ENCODE measurements at places on chromosomes 6 and 20.

- DNase-seq = no peak
Observed at GRCh38 chr6:29653452-29654038, 3.3 kb upstream of the MOG start.

DNA sequence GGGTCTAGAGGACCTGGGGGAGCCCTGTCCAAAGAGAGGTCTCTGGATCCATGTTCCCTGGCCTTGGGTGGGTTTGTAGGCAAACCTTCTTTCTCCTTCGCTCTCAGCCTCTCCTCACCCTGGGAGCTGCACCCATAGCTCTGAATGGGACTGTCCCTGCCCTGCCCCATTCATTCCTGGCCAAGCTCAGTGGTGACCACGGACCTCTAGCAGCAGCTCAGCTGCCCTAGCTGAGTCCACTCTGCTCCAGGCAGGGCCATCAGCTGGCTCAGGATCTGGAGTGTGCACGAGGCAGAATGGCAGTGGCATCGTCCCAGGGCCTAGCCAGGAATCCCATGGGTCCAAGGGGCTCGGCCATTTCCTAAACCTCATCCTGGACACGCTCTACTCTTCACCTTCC is 5.3 kb downstream of the ULBP3 start:
- DNase-seq = no peak

DNA sequence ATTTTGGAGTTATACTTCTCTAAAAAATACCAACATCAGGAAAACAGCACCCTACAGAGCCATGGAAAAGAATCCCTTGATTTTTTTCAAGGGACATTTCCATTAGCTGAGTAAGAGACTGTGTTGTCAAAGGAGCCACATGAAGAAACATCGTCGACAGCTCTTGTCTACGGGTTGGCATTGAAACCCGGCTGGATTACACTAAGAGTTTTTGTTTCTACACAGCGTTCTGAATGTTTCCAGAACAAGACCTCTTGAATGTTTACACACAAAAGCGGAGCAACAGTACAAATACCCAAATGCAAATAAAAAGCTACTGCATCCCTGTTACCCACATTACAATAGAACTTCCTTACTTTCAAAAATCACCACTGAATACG is 2.4 kb upstream of the MYLK4 start:
- no peak for DNase-seq

- no peak for DNase-seq
Observed at GRCh38 chr20:46683011-46683667, 6.1 kb downstream of the TP53RK start.

- DNase-seq = no peak
Observed at GRCh38 chr20:40673442-40673841, 15.6 kb downstream of the MAFB start.

GRCh38 chr6:1767481-1768246 is 157.9 kb downstream of the FOXC1 start:
- DNase-seq = no peak

DNA sequence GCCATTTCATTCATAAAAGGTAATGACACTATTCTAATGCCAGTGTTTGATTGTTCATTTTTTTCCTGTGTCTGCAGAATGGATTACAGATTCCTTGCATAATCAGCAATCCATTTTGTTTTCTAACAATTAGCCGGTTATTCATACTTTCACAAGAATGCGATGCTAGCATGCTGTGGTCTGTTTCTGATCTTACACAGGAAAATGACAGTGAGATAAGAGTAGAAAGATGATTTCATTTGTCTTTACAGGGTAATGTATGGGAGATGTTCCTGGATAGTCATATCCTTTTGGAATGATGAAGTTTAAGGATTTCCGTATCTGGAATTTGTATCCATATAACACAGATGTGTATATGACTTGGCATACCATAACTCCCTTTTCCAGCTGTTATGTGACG is 207.3 kb downstream of the FARS2 start:
- no peak for DNase-seq

DNA sequence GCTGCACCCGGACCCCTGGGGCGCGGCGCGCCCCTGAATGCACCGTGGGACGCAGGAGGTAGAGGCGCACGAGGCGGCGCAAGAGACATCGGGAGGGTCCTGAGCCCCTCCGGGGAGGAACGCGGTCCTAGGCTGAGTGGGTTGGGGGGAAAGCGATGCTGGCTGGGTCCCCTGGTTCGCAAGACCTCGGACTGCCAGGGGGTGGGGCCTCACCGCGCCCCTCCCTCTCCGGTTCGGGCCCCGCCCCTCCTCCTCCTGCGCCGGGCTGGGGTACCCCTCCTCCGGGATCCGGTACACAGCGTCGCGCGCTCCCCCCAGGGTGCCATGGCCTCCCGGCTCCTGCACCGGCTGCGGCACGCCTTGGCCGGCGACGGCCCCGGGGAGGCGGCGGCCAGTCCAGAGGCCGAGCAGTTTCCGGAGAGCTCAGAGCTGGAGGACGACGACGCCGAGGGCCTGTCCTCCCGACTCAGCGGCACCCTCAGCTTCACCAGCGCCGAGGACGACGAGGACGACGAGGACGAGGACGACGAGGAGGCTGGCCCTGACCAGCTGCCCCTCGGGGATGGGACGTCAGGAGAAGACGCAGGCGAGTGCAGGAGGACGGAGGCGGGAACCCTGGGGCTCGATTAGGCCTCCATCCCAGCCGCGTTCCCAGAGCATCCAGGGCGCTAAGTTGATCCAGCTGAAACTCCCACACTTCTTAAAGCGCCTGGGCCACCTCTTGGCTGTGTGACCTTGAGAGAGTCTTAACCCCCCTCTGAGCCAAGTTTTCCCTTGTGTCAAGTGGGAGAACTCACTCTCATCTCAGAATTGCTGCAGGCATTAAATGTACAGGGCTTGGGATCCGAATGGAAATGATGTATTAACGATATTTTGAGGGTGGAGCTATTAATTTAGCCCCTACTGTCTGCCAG is 541 bp downstream of the SNX21 start:
- DNase-seq = peak; percentile 22

DNA sequence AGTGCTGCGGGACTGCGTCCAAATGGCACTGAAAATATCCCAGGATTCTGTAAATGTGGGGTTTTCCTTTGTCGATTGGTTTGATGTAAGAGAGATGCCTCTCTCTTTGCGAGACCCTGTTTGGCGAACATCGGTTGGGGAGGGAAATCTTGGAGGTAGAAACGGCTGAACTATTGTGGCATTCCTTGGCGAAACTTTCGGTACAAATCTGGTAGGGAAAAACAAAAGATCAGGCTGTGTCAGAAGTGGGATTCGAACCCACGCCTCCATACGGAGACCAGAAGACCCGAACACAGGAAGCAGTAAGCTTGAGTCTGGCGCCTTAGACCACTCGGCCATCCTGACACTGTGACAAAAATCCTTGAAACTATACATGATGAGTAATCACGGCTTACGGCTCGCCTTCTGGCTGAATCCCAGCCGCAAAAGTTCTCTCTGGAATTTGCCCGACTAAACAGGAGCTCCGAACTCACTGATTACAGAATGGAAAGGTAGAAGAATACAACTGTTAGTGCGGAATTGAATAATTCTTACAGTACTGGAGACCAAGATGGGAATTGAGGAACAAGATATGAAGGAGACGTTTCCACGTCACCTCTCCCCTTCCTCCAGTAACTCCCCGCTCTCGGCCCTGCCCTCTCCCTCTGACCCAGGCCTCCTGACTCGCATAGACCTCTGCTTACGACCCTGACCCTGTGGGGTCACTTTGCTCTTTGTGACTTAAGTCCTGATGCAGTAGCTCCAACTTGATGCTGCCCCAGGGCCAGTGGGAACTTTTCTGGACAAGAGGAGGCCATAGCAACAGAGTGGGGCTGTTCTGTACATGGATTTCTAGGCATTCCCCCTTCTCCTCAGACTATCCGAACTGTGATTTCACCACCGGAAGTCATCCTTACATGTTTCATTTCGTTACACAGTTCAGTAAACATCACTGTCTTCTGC is 132.8 kb upstream of the ZNF184 start:
- DNase-seq = no peak

DNA sequence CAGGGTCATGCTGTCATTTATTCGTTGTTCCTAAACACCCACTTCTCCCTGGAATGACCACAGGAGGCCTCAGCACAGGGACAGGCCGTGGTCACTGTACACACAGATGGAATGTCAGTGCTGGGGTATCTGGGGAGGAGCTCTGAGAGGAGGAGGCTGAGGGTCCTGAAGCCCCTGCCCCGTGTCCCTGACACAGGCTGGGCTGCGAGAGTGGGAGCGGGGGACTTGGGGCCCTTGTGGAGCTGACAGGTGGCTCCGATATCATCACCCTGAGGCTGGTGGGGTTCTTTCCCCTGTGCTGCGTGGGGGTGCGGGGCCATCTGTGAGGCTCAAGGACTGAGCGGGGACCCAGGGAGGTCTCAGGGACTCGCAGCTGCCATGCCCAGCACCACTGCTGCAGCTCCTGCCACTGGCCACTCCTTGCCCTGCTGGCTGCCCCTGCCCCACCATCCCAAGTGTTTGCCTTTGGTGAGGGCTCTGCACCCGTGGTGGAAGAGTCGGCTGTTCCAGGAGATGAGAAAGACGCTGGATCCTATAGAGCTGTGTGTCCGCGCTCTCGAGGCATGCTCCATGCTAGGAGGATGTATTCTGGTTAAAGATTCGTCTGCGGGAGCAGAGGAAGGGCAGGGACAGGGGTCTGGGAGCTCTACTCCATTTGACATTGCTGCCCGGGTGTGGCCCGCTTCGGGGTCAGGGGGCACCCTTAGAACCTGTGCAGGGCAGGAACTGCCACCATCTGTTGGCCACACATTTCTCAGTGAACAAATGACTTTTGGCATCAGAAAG is 18.9 kb downstream of the NPEPL1 start:
- DNase-seq = no peak

DNA sequence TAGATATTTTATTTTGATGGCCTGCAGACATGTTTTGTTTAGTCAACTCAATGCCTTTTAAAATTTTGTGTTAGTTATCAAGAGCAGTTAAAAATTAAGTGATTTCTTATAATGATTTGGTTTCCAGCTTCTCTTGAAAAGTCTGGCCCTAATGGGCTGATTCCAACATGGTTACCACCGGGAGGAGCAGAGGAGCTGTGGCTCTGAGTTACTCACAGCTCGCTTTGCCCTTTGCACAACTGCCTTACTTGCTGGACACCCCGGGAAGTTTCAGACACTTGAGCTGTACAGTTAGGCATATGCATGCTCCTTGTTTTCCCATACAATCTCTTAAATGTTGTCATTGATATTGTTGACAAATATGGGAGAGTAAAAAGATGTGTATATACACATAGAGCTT is 173.1 kb upstream of the MMS22L start:
- no peak for DNase-seq

DNA sequence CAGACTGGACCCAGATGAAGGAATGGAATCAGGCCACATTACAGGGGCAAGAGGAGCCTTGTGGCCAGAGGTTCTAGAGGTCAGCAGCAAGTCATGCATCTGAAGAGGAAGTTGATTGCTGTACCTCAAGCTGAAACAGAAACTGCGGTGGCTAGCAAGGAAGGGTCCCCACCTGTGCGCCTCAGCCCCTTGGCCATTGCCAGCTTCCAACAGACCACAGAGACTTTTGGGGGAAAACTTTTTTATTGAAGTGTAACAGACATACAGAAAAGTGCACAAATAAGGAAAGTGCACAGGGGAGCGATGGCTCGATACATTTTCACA is 26.8 kb upstream of the SLC9A8 start:
- no peak for DNase-seq

GRCh38 chr6:169626649-169627048 is 75.2 kb downstream of the WDR27 start:
- DNase-seq = no peak

- no peak for DNase-seq
Observed at GRCh38 chr20:45779011-45779915, 12.4 kb downstream of the WFDC3 start.

GRCh38 chr6:4649728-4650127 is 126.5 kb upstream of the CDYL start:
- no peak for DNase-seq

- no peak for DNase-seq
Observed at GRCh38 chr20:57323034-57323433, 6.6 kb upstream of the SPO11 start.

GRCh38 chr20:25081730-25082497 is at the start of gene VSX1:
Gene VSX1 (minus strand): TSS chr20:25082141. CDS start chr20:25082096, 45 bp downstream.
- DNase-seq = no peak

- DNase-seq = no peak
Observed at GRCh38 chr20:57382516-57382915, 8.7 kb upstream of the RBM38 start.

DNA sequence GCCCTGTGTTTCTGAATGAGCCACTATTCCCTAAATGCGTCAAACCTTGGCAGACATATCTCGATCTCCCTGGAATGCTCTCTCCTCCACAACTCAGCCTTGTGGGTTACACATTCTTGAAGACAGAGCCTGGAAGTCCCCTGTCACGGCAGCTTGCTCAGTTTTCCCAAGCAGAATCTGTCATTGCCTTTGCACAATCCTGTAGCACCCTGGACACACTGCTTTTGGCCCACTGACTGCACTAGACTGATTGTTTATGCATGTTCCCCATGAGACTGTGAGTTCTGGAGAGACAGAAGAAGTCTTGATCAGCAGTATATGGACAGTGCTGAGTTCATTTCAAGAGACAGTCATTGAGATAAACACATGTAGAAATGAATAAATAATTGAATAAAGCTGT is 406.7 kb downstream of the CD83 start:
- DNase-seq = no peak

DNA sequence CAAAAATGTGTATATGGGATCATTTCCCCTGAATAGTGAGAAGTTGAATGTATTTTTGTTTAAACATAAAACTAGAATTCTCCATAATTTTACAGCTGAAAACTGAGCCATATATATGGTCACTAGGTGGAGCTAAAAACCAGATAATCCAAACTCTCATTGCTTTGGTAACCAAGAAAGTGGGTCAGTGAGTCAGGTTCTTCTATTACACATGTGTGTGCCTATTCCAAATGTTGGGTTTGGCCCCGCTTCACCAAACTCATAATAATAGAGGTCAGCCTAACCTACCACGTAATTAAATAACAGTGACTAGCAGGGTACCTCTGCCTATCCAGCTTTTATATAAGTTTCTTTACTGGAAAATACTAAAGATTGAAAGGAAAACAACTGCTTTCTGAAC is 19.3 kb upstream of the RNGTT start:
- DNase-seq = no peak

GRCh38 chr6:99613705-99614429 is 7.2 kb downstream of the PRDM13 start:
- DNase-seq = no peak

DNA sequence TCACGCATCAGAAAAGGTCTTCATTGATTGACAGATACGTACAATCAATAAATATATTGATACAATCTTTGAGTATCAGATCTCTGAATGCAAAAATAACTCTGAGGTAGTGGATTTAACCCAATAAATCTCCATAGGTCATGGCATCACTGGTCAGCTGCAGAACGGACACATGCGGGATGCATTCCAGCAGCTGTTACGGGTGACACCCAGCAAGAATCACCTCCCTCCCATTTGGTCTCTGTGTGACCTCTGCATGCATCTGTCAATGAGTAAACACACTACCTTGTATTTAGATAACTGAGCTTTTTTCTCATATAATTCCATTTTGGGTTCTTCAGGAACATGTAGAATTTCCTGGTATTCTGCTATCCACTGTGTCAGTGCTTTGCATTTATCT is 285.4 kb downstream of the SYNE1 start:
- DNase-seq = no peak
